PC-3 (cell line): ENCODE measurements at places on chromosomes 5 and 9. TPM values are rescaled to one million over a fixed set of nuclear protein-coding genes. Genes with fewer than 3 reads are reported as not detected.
A peak's percentile ranks its signal among the peaks of the same experiment; 100 is the strongest.

Gene ADGRD2
- not detected in 2 replicates for total RNA-seq

Gene CKMT2
- not detected in 2 replicates for total RNA-seq

Gene SPARC
- 0.86 and 2.7 TPM in 2 replicates for total RNA-seq

Gene PDZD2
- total RNA-seq, result 2.0 and 2.9 TPM in 2 replicates

Gene CYSRT1
- total RNA-seq, result 0.29 and 1.3 TPM in 2 replicates

Gene CYLC2
- total RNA-seq, result not detected in 2 replicates

Gene TMEM215
- not detected in 2 replicates for total RNA-seq

Gene FAM151B
- total RNA-seq, result 1.7 and 2.3 TPM in 2 replicates

Gene SEMA4D
- total RNA-seq, result 5.0 and 8.0 TPM in 2 replicates

- no peaks in the 10 kb centered on the region for H3K27me3 ChIP-seq
- H3K4me3 ChIP-seq, result no peak overlapping the region
- peak overlapping the region; percentile 23 for H3K27ac ChIP-seq
- peaks cover 14% of the 10 kb centered on the region for H3K4me1 ChIP-seq
- no peaks in the 10 kb centered on the region for H3K36me3 ChIP-seq
Observed at GRCh38 chr5:17852740-17853139, 218.5 kb downstream of the TAF11L14 start.

DNA sequence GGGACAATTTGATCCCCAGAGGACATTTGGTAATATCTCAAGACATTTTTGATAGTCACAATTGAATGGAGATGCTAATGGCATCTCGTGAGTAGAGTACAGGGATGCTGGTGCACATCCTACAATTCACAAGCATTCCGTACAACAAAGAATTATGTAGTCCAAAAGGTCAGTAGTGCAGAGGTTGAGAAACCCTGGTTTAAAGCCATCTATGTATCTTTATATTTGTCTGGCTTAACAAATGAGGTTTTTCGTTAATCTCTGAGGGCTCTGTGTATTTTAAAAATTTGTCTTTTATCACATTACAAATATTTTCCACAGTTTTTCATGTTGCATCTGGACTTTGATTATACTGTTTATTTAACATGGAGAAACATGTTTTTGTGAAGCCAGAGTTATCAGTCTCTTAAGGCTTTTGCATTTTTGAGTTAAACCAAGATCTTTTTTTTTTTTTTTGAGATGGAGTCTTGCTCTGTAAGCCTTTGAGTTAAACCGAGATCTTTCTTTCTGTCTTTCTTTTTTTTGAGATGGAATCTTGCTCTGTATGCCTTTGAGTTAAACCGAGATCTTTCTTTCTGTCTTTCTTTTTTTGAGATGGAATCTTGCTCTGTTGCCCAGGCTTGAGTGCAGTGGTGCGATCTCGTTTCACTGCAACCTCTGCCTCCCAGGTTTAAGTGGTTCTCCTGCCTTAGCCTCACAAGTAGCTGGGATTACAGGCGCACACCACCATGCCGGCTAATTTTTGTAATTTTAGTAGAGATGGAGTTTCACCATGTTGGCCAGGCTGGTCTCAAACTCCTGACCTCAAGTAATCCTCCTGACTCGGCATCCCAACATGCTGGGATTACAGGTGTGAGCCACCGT, 2.8 kb downstream of the HSDL2 start:
- peaks cover 18% of the 10 kb centered on the region for H3K4me1 ChIP-seq
- 0 out of 2 replicates have a peak, but pooled peaks cover 2% of the 10 kb centered on the region for H3K36me3 ChIP-seq

- H3K4me1 ChIP-seq, result peaks cover 13% of the 10 kb centered on the region
- no peak overlapping the region for H3K27ac ChIP-seq
- no peak overlapping the region for H3K4me3 ChIP-seq
Observed at GRCh38 chr9:129781981-129782380, 21.0 kb upstream of the TOR1B start.

GRCh38 chr5:73183481-73183891, 10.5 kb downstream of the TMEM174 start:
- no peak for DNase-seq
- H3K27me3 ChIP-seq, result no peaks in the 10 kb centered on the region
- no peaks in the 10 kb centered on the region for H3K36me3 ChIP-seq
- no peak overlapping the region for H3K4me3 ChIP-seq

- no peak overlapping the region for H3K4me3 ChIP-seq
- peak overlapping the region; percentile 27 for H3K27ac ChIP-seq
- no peaks in the 10 kb centered on the region for H3K36me3 ChIP-seq
- DNase-seq, result no peak
Observed at GRCh38 chr5:32814141-32814540, 103.0 kb downstream of the NPR3 start.

GRCh38 chr5:177133096-177133852, at the start of gene NSD1:
Gene NSD1, plus strand, starts transcription at chr5:177133773. Its CDS starts 1,331 bp downstream, at chr5:177135104.
- no peaks in the 10 kb centered on the region for H3K27me3 ChIP-seq
- peak within 1 kb of the TSS; percentile 79 for H3K4me3 ChIP-seq
- H3K36me3 ChIP-seq, result peaks cover 17% of the 10 kb centered on the region
- peak; percentile 75 for DNase-seq
- peak within 1 kb of the TSS; percentile 35 for H3K27ac ChIP-seq

DNA sequence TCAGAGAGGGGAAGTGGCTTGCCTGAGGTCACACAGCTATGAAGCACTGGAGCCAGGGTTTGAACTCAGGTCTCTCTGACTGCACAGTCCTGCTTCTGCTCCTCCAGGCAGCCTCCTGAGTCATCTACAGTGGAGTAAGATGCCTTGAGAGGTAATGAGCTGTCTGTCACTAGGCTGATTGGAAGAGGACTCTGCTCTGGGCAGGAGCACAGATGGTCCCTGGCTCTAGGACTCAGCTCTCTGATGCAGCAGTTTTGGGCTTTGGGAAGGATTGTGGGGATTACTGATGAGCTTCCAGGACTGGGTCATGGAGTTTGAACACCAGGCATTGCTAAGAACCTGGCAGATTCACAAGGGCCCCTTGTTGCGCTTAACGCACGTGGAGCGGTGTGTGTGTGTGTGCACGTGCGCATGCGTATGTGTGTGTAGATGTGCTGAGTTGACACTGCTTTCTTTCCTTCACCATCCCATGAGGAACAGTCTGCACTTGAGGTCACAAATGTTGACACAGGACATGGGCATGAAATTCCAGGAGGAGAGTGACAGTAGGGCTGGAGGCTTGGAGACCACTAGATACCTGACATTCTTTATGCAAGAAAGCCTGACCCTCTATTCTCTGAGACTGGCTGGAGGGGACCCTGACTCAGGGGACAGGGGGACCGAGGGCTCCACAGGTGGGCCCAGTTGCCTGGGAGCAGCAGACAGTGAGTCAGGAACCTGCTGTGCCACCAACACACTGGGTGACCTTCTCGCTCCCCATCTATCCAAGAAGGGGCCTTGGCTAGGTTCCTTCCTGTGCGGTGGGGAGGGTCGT, 170.5 kb downstream of the RGS3 start:
- no peak for DNase-seq
- no peak overlapping the region for H3K27ac ChIP-seq
- H3K4me3 ChIP-seq, result no peak overlapping the region
- H3K27me3 ChIP-seq, result no peaks in the 10 kb centered on the region

DNA sequence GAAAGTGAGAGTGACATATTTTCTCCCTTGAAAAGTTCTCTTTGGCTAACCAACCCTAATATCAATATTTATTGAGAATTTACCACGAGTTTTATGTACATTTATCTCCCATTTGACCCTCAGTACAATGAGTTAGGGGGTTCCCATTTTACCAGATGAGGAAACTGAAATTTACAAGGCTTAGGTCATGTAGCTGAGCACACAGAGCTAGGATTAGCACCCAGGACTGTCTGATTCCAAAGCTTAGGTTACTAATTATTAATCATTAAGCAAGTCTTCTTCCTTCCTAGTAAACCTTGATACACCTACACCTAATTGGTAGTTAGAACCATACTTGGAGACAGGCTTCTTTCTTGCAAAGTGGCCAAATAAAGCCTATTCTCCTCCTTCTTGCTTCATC, 12.2 kb downstream of the SLC1A1 start:
- H3K27me3 ChIP-seq, result no peaks in the 10 kb centered on the region
- H3K4me1 ChIP-seq, result peaks cover 4% of the 10 kb centered on the region; the same call in 1 of the 2 replicates
- no peak overlapping the region for H3K27ac ChIP-seq
- H3K4me3 ChIP-seq, result no peak overlapping the region
- DNase-seq, result no peak

DNA sequence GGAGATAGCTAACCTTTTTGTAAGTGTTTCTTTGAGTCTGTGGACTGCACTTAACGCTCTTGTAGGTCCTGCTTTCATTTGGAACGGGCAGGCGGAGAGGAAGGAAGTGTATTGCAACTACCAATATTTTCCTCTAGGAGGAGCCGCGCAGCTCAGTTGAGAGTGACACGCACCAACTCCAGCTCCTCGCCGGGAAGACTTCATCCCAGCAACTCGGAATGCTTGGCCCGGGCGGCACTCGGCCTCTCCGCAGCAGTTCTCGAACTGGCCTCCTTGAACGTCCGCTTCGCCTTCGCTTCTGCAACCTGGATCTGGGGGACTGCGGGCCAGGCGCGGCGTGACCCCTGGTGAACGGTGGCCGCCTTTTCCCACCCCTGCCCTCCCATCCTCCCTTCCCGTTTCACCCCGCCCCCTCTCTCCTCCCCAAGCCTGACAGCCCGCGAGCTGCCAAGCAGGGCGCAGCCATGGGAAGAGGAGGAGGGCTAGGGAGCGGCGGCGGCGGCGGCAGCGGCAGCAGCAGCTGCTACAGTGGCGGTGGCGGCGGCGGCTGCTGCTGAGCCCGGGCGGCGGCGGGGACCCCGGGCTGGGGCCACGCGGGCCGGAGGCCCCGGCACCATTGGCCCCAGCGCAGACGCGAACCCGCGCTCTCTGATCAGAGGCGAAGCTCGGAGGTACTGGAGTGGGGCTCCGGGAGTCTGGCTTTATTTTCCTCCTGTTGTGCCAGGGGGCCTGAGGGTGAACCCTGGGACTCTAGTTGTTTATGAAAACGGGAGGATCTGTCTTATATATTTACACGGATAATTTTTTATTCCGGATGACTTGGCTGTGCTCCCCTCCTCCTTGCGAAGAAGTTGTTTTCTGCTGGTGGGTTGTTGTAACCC, at the start of gene GHR:
Gene GHR (plus strand): TSS at position 155 of the 881 bp plus-strand sequence. CDS start 142,436 bp downstream, outside the sequence.
- no peaks in the 10 kb centered on the region for H3K36me3 ChIP-seq
- H3K27ac ChIP-seq, result peak within 1 kb of the TSS; percentile 12; the same call in 1 of the 2 replicates
- no peaks in the 10 kb centered on the region for H3K27me3 ChIP-seq
- peak within 1 kb of the TSS; percentile 73 for H3K4me3 ChIP-seq
- H3K4me1 ChIP-seq, result peaks cover 10% of the 10 kb centered on the region; the same call in 1 of the 2 replicates

GRCh38 chr9:90722071-90722470, 79.4 kb upstream of the DIRAS2 start:
- no peak overlapping the region for H3K4me3 ChIP-seq
- no peak overlapping the region for H3K27ac ChIP-seq
- DNase-seq, result no peak
- no peaks in the 10 kb centered on the region for H3K36me3 ChIP-seq

DNA sequence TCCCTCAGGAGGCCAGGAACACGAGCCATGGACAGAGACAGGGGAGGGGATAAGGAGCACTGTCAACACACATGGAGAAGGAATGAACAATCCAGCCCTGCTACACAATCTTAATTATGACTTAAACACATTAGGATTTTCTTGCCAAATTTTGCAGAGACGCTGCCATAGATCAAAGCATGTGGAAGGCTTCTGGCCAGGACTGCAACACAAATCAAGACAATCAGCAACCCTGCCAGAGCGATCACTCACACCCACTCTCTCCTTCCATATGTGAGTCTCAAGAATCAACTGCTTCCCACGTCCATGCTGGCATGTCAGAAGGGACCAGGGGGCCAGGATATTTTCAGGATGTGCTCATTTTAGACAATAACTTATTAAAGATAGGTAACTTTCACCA, 85.6 kb downstream of the ROR2 start:
- H3K4me3 ChIP-seq, result no peak overlapping the region
- H3K27ac ChIP-seq, result no peak overlapping the region

- H3K36me3 ChIP-seq, result no peaks in the 10 kb centered on the region
- no peaks in the 10 kb centered on the region for H3K4me1 ChIP-seq
Observed at GRCh38 chr5:152631221-152631620, 226.1 kb upstream of the NMUR2 start.

- no peak for DNase-seq
- H3K27ac ChIP-seq, result no peak overlapping the region
- H3K27me3 ChIP-seq, result peaks cover 7% of the 10 kb centered on the region; the same call in 1 of the 2 replicates
- H3K4me3 ChIP-seq, result no peak overlapping the region
- H3K36me3 ChIP-seq, result no peaks in the 10 kb centered on the region
Observed at GRCh38 chr5:6391151-6391550, 12.8 kb upstream of the MED10 start.

GRCh38 chr9:101126556-101126955, 98.0 kb downstream of the PLPPR1 start:
- DNase-seq, result no peak
- H3K36me3 ChIP-seq, result no peaks in the 10 kb centered on the region
- no peaks in the 10 kb centered on the region for H3K27me3 ChIP-seq
- no peak overlapping the region for H3K4me3 ChIP-seq

DNA sequence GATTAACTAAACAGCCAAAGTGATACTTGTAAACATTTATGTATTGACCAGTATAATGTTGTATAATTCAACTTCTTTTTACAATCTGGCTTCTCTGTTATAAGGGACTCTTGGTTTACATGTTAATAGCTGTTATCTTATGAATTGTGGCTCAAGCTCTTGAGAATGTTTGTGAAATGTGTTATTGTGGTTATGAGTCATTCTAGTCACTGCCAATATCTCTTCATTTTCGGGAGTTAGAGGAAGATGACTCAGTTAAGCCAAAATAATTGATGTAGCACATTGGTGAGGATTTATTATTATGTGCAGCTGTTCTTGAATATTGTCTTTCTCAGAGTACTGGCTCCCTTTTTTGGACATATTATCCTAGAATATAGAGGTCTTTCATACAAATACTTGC, 655.2 kb upstream of the RIOK2 start:
- no peak overlapping the region for H3K4me3 ChIP-seq
- H3K27ac ChIP-seq, result 0 out of 2 replicates have a peak overlapping the region, but pooled peaks have one; percentile 9
- DNase-seq, result peak; percentile 96
- H3K36me3 ChIP-seq, result no peaks in the 10 kb centered on the region
- H3K4me1 ChIP-seq, result peaks cover 29% of the 10 kb centered on the region
- peaks cover 5% of the 10 kb centered on the region; the same call in 1 of the 2 replicates for H3K27me3 ChIP-seq

GRCh38 chr9:131391020-131391419, 2.9 kb upstream of the PRRC2B start:
- H3K4me1 ChIP-seq, result peaks cover 7% of the 10 kb centered on the region
- H3K4me3 ChIP-seq, result no peak overlapping the region
- no peak overlapping the region for H3K27ac ChIP-seq
- no peak for DNase-seq
